ENCODE measurements at places on chromosomes 12 and 14.

- peak; percentile 57 for DNase-seq
These were observed 259.1 kb downstream of the PCNX1 start for GRCh38 chr14:71166180-71166837.

DNA sequence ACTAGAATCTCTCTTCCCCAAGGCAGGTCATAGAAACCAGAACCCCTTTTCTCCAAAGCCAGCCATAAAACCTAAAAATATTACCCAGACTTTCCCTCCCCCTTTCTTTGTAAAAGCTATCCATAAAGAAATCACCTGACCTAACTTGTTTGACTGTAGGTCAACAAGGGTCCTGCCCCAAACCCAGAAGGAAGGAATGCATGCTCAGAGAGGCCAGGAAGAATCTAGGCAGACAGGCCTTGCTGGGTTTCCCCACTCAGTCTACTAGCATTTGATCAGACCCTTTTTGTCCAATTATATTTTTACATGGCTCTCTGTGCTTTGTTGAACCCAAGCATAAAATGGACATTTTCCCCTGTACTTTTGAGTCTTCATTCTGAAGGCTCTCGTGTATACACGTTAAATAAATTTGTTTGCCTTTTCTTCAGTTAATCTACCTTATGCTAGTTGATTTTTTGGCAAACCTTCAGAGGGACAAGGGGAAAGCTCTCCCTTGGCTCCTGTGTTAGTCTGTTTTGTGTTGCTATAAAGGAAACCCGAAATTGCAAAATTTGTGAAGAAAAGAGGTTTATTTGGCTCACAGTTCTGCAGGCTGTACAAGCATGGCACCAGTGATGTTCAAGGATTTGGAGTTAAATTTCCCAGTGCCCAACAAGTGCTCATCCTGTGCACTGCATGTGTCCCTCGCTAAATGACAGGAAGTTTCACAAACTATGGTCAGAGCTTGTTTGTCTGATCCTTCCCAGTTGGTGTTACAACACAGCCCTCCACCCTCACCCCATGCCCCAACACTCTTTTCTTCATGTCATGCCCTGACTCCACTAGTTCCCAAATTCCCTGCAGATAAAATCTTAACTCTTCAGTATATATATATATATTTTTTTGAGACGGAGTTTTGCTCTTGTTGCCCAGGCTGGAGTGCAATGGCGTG, 14.2 kb upstream of the RASSF3 start:
- no peak for DNase-seq

DNA sequence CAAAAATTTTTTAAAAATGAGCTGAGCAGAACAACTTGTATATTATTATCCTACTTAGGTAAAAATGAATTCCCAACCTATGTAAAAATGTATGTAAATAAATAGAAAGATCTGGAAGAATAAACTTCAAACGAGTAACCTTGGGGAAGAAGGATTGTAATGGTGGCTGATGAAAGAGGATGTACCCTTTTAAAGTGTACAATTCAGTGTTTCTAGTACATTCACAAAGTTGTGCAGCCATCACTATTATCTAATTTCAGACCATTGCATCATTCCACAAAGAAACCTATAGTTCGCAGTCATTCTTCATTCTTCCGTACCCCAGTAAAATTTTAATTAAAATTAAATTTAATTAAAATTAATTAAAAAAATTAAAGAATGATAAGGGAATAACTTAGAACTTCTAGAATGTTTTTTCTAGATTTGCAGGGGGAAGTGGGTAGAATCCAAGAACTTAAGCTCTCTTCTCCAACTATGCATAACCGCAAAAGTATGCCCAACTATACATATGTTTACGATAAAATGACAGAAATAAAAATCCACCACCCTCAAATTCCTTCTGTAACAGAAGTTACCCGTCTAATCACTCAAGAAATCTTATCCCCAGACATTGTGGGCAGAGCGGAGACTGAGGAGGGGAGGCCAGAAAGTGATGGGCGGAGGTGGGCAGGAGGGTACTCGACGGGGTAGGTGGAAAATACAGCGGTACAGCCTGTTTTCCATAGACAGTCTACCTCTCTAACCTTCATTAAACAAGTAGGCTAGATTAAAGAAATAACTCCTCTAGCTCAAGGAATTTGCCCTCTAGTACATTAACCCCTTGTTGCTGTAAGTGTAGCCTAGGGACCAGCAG, 921 bp downstream of the DEPDC4 start:
- DNase-seq, result no peak

DNA sequence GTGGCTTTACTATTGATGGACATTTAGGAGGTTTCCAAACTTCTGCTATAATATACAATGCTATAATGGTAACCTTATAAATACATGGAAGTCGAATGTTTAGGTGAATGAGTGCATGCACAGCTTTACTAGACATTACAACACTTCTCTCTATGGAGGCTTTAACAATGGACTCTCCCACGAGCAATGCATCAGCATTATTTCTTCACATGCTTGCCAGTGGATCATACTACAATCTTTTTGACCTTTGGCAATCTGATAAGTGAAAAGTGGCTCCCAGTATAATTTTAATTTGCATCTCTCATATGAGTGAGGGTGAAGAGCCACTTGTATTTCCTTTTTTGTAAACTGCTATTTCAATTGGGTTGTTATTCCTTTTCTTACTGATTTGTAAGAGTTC, 18.2 kb downstream of the RDH12 start:
- DNase-seq, result no peak

- DNase-seq, result no peak
These were observed 19.4 kb downstream of the A2ML1 start for GRCh38 chr12:8841778-8842177.

DNA sequence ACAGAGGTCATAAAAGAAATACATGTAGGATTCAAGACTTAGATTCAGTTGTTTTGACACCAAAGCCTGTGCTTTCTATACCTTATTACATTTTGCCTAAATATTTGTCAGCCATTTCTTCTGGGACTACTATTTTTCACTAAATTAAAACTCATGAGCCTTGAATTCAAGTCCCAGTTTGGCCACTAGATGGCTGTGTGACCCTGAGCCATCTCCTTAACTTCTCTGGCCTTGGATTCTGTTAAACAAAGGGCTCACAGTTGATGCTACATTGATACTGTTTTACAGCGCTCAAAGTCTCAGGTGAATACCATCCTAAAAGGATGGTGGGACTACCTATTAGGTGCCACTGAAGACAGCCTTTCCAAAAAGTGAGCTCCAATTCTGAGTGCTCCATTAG, 39.6 kb upstream of the CCDC198 start:
- DNase-seq, result peak; percentile 61

GRCh38 chr12:26648999-26649398, 184.0 kb downstream of the ITPR2 start:
- DNase-seq, result no peak

- DNase-seq, result no peak
These were observed 13.1 kb downstream of the TEDC1 start for GRCh38 chr14:105503935-105504692.

- no peak for DNase-seq
These were observed 52.5 kb upstream of the FOXN3 start for GRCh38 chr14:89469210-89470198.

DNA sequence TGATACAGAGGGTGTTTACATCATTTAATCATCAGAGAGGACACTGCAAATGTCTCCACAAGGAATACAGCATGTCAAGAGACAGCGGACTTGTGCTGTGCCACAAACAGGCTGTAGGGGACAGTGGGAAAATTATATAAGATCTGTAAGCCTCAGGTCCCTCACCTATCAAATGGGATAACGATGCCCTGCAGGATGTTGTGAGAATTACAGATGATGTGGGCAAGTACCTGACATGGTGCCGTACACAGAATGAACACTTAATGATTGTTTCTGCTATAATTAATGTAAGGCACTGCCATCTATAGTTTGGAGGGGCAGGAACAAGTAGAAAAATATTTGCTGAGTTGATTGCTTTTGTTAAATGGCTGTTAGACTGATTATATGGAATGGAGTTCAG, 81.9 kb upstream of the GTF2A1 start:
- DNase-seq, result no peak

GRCh38 chr12:65878540-65878939, 54.3 kb downstream of the HMGA2 start:
- peak; percentile 30 for DNase-seq

DNA sequence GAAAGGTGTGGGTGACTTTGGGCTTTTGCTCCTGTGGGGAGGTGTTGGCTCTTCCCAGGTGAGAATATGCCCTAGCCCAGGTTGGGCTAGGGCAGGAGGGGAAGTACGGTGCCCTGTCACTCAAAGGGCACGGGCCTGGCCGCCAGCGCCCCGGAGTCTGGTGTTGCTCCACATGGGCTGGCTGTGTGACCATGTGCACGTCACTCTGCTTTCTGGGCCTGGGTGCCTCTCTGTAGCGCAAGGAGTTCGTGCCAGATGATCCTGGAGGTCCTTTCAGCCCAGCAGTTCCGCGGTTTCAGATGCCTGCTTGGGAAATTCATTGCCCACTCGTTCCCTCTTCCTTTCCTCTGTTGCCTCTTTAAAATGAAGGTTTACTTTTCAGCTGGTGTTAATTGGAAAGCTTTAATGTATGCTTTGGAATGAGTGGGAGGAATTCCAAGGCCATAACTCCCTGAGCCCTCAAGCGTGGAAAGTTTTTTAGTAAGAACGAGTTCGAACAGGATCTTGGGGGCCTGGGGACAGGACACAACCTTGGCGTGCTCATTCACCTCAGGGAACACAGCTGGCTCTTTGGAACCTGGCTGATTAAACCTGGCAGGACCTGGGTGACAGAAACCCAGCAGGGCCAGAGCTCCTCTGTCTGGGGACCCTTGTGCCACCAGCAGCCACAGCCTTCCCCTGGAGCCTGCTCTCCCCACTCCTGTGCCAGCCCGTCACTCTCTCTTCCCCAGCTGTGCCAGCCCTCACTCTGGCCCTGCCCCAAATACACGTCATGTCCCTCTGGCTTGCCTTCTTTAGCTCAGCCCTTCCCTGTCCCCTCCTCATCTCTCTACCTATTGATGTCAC, 42.8 kb downstream of the TSPAN9 start:
- DNase-seq, result no peak

DNA sequence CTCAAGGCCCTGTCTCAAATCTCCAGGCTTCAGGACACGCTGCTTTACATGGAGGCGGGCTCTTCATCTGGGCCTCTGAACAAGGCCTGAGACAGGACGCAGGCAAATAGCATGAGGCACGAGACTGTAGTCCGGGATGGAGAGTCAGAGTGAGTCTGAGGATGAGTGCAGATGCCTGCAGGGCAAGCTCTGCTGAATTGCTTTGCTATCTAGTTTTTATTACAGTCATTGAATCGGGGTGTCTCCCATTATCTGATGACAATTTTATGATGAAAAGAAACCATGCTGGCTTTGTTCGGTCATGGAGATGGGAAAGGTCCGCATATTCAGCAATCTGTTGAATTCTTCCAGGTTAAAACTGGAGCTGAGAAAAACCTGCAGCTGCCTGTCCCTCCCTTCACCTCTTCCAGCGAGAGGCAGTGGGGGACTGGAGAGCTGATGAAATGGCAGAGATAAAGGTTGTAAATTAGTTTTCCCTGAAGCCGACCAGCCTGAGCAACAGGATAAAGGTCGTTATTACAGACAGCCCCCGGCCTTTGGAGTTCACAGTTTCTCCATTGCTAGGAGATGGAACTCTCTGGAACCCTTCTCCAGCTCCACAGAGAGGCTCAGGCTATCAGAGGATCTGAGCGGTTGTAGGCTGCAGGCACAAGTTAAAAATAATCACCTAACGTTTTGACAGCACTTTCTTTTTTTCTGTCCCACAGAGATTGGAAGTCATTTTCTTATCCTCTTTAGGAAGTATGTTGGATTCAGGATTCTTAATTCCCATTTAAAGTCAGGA, 1.3 kb upstream of the ADGRD1 start:
- DNase-seq, result no peak

DNA sequence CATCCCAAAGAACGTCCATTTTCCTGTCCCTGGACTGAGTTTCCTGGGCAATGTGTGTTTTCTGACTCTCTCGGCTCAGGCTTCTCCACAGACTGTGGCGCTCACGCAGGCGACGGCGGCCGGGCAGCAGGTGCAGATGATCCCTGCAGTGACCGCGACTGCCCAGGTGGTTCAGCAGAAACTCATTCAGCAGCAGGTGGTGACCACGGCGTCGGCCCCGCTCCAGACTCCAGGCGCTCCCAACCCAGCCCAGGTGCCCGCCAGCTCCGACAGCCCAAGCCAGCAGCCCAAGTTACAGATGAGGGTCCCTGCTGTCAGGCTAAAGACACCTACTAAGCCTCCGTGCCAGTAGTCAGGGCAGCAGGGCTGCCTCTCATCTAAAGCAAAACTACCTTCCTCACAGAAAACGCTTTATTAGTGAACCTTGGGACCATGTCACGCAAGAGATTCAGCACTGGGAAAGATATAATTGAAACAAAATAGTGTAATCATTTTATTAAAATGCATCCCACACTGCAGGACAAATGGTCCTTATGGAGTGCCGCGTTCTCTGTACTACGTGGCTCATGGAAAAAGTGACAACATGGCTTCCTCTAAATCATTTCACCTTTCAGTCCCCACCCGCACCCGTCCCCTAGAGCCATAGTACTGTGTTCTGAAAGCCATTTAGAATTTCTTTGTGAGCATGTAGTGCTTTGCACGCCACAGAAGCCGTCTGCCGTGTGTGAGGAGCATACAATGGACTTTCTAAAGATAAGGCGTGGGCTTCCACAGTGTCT, 66.6 kb downstream of the DDX51 start:
- no peak for DNase-seq

- DNase-seq, result no peak
These were observed 239.7 kb downstream of the SLC41A2 start for GRCh38 chr12:104718304-104718929.

- peak; percentile 56 for DNase-seq
These were observed 4.9 kb downstream of the VSX2 start for GRCh38 chr14:74244115-74244514.

DNA sequence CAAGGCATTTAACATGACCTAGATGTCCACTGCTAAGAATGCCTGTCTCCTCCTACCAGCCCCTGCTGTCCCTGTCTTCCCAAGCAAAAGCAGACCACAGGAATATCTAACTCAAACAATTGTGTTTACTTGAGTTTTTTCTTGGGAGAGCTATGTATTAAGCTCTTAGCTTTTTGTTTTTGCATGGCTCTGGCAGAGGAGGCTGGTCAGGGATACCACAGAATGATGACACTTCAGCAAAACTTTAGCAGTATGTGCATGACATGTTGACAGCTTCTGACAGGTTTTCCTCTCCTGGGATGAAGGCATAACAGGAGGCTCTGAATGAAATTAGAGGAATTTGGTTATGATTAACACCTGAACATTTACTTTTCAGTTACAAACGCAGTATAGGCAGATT, 6.9 kb downstream of the TMBIM6 start:
- DNase-seq, result no peak

- DNase-seq, result no peak
These were observed 34.9 kb upstream of the WDR89 start for GRCh38 chr14:63676615-63677014.
